ENCODE measurements at places on chromosomes 3 and 15.

- no peak for DNase-seq
These were observed 38.8 kb upstream of the TNFSF10 start for GRCh38 chr3:172561897-172562640.

GRCh38 chr3:45034612-45035252, 8.6 kb downstream of the CLEC3B start:
- DNase-seq, result no peak

- peak; percentile 8 for DNase-seq
These were observed 4.7 kb downstream of the RBMS3 start for GRCh38 chr3:29285471-29286071.

DNA sequence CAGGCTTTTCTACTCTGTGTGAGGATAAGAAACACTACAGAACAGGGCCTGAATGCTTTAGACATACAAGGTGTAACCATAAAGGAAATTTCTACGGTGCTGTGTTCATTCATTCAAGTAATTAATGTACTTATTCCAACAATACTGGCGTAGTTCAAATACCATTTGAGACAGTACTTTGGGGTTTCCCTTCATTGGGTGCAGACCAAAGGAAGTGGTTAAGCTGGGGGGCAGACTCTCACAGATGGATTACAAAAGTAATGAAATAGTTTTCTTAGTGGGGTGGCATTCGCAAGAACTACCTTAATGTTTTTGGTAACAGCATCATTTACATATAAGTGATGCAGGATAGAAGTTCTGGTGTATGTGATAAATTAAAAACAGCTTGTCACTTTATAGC, 65.9 kb downstream of the BTD start:
- DNase-seq, result no peak

DNA sequence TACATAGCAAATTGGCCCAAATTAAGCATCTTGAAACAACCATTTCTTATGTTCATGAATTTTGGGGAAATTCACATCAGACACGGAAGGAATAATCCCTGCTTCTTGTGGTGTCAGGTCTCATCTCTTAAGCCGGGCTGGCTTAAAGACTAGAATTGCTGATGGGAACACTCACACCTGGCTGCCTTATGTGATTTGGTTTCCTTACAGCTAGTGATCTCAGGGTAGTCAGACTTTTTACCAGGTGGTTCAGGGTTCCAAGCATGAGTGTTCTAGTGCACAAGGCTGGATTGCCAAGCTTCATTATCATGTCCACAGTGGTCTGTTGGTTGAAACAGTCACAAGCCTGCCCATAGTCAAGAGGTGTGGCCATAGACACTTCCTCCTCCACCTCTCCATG, 20.3 kb upstream of the CCNL1 start:
- DNase-seq, result no peak

DNA sequence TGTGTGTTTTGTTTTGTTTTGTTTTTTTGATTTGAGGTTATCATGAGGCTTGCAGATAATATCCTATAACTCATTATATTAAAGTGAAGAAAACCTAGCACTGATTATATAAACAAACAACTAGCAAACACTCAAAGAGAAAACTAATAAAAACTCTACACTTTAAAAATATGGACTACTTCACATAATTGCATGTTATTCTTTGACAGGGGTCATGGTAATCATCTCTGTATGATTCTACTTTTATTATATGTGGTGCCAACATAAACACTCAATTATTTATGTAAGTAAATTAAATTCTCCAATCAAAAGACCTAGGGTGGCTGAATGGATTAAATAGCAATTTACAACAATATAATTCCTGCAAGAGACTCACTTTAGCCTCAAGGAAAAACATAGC, 44.6 kb upstream of the P3H2 start:
- no peak for DNase-seq

DNA sequence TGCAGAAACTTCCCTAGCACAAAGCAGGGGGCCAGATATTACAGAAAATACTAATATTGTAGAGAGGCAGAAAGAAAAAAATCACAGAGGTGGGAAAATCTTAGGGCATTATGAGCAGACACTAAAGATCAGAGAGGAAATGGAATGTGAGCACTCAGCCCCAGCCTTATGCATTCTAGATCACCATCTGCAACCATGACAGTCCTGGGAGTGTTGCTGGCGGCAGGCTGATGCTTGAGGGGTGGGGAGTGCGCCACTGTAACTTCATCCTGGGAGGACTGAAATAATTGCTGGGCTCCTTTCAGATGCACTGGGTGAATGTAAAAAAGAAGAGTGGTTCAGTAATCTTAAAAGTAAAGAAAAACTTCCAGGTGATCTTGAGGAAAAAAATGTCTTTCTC, 427.6 kb upstream of the SEMA6D start:
- no peak for DNase-seq

DNA sequence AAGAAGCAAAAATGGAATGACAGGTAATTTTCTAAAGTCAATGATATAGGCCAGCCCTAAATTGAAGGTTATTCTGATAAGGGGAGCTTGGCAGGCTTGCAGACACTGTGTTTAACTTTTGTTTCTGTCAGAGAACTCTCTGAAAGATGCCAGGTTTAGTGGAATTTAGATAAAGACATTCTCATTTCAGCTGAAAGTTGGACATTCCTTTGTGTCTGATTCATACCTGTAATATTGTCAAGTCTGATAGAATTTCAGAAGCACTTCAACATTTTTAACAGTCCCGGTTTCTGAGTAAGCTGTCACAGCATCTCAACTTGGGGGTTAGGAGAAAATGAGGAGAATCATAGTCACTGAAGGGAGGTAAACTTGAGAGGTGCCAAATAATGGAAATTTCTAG, 84.0 kb downstream of the DIPK2A start:
- DNase-seq, result no peak

GRCh38 chr3:112365636-112366035, 32.7 kb downstream of the CD200 start:
- no peak for DNase-seq

GRCh38 chr3:170448584-170448983, 29.9 kb downstream of the CLDN11 start:
- DNase-seq, result no peak

DNA sequence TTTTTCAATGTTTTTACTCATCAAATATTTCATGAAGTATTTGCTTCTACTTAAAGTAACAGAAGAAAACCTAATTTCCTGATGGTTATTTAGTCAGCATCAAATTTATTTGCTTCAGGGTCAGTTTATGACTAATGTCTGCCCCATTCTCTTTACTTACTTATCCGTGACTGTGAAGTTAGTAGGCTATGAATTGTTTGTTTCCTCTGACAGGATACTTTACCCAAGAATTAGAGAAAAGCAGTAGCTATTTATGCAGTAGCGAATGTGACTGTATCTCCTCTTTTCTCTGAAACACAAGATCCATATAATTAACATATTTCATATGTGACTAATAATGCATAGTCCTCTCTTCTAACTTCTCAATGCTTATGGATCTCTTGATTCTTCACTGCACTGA, 329.9 kb upstream of the ROBO1 start:
- no peak for DNase-seq

- DNase-seq, result no peak
These were observed 24.4 kb downstream of the XXYLT1 start for GRCh38 chr3:195246581-195246995.
